ENCODE measurements at places on chromosomes 12 and 14.

DNA sequence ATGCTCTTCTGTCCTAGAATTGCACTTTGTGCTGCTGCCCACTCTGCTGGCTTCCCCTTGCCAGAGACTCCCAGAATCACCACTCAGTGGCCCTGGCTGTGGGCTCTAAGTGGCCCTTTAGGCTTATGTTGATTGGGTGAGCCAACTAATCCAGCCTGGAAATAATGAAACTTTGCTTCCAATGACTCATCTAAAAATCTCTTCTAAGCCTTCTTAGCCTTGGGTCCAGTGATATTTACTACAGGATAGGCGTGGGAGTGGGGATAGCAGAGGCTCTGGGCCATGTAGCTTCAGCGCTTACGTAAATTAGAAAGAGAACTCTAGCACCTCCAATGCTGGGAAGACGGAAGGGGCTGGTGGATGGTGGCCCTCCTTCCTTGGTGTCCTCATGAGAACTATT is 137.9 kb downstream of the TTC8 start:
- DNase-seq, result no peak

- no peak for DNase-seq
Observed at GRCh38 chr12:109545826-109546225, 27.5 kb downstream of the MMAB start.

- no peak for DNase-seq
Observed at GRCh38 chr12:54977155-54977554, 7.4 kb downstream of the TESPA1 start.

GRCh38 chr14:43042408-43042807 is 1435.7 kb downstream of the LRFN5 start:
- no peak for DNase-seq

DNA sequence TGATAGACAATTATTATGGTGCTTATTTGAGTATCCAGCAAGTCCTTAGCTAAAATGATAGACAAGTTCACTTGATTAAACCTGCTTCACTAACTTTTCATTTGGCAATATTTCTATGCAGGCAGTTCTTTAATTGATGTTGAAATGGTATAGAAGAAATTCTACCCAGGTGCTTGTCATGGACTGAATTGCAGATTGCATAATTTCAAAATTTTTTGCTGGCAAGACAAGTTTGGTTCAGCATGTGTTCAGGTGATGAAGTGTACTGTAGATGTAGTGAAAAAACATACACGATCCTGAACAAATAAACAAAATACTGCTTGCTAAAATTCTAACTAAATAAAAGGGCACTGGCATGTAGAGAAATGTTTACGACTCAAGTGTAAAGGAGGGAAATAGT is 189.0 kb downstream of the FOXA1 start:
- no peak for DNase-seq

DNA sequence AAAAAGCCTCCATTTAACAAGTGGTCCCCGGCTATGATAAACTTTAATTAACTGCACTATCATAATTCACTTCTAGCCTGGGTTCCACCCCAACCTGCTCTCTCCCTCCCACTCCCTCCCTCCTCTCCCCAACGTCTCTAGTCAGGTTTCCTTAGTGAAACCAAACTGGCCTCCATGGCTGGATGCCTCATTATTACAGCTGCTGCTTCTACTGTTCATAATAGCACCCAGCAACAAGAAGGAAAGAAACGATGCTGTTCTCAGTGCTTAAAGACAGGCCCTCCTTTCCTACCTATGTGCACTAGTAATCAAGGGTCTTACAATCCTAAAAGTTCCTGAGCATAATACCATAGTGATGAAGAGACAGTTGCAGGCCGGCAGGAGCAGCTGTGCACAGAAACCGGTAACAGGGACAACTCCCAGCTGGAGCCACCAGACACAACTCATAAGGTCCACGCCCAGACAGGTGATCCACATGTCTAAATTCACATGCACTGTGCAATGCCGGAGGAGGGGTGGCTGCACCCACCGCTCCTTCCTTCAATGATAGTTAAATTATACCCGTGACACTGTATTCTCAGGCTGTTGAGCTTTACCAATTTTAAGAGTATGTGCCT is 6.2 kb downstream of the IRF2BPL start:
- no peak for DNase-seq

GRCh38 chr12:87687362-87687761 is 341.8 kb downstream of the C12orf50 start:
- DNase-seq, result no peak

- DNase-seq, result no peak
Observed at GRCh38 chr14:89990623-89991275, 35.0 kb downstream of the TDP1 start.

DNA sequence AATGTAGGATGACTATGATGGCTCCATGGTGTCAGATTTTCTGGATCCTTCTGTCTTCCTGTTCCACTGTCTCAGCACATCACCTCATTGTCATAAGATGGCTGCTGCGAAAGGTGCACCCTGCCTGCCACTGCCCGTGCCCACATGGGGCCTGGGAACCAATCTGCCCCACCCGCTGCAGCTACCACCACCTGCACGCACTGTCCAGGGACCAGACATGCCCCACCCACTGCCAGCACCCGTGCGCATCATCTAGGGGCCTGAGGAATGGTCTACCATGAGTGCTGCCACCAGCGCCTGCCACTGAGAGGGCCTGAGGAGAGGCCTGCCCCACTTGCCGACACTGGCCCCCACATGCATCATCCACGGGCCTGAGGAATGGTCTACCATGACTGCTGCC is 23.8 kb downstream of the CYP46A1 start:
- DNase-seq, result no peak

DNA sequence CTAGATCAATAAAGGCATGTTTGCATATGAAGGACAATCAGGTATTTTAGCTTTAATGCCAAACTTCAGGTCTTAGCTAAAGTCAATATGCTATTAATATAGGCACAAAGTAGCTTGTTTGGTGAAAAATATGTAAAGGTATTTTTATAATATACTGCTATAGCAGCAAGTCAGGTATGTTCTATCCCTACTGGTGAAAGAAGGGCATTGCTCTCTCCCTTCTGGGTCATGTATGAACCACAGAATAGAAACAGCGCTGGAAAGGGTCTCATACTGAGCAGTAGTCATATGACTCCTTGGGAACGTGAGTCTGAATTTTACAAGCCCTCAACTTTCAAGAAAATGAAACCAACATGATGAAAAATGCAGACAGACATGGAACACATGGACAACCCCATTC is 314.6 kb downstream of the GRIN2B start:
- no peak for DNase-seq

DNA sequence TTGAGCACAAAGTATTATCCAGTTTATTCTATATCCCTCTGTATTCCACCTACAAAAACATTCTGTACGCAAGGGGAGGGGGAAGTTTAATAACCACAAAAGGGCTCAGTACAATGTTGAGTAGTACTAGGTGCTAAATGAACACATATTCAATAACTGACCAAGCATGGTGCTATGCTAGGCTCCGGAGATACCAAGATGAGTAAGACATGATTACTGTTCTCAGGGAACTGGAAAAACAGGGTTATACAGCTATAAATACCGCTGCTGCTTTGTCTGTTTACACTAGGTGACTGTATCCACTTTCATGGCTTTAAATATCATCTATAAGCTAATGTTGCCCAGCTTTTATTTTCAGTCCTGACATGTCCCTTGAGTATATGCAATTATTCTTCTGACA is 135.8 kb downstream of the INSM2 start:
- no peak for DNase-seq

All from activated CD4-positive, alpha-beta T cell treated with anti-CD3 and anti-CD28 coated beads for 24 hours (primary cell).